ENCODE measurements at places on chromosomes 16 and 17.

GRCh38 chr16:83928341-83929055, 24.5 kb upstream of the OSGIN1 start:
- no peak for DNase-seq

GRCh38 chr17:4520894-4521600, 22.4 kb downstream of the SPNS2 start:
- no peak for DNase-seq

GRCh38 chr17:56222255-56222654, 69.0 kb downstream of the ANKFN1 start:
- no peak for DNase-seq

DNA sequence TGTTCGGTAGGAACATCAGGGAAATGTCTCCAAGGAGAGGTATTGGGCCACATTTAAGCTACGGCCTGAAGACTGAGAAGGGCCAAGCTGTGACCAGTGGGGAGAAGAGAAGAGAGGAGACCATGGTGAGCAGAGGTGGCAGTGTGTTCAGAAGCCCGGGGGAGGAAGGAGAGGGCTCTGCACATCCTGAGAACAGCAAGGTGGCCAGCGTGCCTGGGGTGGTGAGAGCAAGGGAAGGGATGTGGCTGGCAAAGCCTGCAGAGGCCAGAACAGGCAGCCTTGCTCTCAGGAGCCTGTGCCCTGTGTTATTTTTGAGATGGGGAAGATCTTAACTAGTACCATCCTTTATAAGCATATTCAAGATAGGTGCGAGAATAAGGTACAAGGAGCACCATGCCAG, 933.5 kb upstream of the EEF2KMT start:
- DNase-seq = no peak

GRCh38 chr16:88743693-88744576, 37.6 kb downstream of the CTU2 start:
- peak; percentile 74 for DNase-seq

DNA sequence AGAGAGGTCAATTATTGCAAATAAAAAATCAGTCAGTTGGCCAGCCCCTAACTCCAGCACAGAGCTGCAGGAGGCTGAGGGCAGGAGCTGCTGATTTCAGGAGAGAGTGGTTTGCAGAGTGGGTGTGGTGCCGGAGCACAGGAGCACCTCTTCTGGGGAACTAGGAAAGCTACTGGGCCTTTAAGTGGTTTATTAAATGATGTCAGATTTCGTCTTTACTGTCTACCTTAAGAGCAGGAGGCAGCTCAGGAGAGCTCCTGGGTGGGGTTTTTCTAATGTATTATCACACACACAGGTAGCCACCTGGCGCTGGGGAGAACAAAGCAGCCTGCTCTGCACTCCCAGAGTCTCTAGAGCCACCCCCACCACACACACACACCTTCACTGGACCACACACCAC, 11.5 kb upstream of the HAS3 start:
- no peak for DNase-seq

DNA sequence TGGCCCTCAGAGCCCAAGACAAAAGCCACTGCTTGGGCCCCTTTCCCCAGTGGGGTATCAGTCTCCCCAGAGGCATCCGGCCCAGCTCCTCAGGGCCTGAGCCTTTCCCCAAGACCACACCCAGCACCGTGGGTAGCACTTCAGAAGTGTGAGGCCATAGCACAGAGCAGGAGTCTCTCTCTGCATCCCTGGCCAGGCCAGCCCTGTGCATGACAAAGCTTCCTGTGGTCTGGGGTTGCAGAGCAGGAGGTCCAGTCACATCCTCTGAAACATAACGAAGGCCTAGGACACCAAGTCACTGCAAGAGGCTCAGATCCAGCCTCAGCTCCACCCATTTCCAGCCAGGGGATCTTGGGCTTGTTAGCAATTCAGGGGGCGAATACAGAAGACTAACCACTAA, 56.8 kb upstream of the ZNF423 start:
- no peak for DNase-seq

- no peak for DNase-seq
Observed at GRCh38 chr17:68381076-68381900, 76.0 kb downstream of the WIPI1 start.

DNA sequence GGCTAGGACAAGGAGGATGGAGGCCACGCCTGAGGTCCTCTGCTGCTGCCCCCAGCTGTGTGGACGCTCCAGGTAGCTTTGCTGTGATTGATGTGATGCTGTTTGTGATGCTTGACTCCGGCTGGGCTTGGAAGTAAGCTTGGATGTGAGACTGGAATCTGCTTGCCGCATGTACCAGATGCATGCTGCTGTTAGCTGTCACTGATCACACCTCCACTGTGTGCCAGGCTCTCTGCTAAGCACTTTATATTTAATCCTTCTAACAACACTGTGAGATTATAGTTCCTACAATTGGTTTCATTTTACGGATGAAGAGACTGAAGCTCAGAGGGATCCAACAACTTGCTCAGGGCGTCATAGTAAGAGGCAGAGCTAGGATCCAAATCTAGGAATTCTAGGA, 23.5 kb downstream of the SNX29 start:
- no peak for DNase-seq

- no peak for DNase-seq
Observed at GRCh38 chr16:22272870-22273650, 24.1 kb upstream of the POLR3E start.

- peak; percentile 42 for DNase-seq
Observed at GRCh38 chr17:59331929-59332748, 684 bp downstream of the YPEL2 start.

DNA sequence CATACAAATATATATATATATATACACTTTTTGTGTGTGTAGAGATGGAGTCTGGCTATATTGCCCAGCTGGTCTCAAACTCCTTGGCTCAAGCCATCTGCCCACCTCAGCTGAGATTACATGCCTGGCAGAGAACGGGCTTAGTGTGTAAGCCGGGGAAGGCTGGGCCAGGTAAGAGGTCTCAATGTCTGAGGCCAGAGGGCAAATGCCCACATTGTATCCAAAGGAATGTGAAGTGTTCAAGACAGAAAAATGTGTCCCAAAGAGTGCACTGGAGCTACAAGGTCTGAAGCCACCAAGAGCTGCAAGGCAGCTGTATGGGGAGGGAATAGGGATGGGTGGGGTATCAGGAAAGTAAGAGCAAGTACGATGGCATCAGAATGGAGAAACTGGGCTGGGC, 8.8 kb downstream of the CD2BP2 start:
- no peak for DNase-seq

DNA sequence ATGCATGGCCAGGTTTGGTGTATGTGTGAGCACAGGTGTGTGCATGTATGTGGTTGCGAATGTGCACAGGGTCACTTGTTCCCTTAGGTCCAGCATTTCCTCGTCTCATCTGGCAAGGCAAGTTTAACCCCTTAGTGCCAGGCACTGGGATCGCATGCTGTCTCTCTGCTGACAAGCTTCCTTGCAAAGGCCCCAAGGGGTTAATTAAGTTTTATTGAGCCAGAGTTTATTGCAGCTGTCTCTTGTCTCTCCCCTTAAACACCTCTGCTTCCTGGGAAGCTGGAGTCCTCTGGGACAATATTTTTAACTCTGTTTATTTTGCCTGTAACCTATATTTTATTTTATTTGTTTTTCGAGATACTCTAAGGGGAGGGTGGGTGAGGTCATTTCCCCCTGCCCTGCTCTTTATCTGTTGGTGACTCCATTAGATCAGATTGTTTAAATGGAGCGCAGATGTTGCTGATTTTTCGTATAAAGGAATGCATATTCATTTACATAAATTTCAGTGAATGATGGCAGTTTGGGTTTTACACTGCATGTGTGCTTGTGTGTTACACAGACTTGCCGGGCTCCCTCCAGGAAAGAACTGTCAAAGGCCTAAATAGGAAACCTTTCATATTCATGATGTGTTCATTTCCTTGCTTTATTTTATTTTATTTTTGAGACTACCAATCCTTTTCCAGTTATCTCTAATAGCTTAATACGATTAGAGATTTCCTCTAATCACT, 99.7 kb downstream of the CBLN1 start:
- DNase-seq = no peak

DNA sequence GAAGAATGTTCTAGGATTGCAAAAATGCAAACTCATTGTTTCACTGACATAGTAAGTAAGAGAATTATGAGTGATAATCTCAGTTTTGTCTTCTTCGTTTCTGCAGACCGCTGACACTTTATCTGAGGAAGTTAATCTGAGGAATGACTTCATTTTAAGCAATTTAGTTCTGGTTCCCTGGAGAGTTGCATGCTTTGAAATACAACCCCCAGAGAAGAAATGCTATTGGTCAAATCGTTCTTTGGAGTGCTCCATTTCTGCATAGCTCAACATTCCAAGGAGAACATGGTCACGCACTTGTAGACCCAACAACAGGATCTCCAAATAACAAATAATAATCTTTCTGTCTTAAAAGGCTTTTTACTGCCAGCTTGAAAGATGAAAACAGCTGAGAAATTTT, 427.1 kb downstream of the GRIN2A start:
- no peak for DNase-seq
